ENCODE measurements at places on chromosomes 12 and 14. TPM values are rescaled to one million over a fixed set of nuclear protein-coding genes. Genes with fewer than 3 reads are reported as not detected.

BBOF1 gene
- 2.3 TPM for total RNA-seq

TRIM9 gene
- 0.78 TPM for total RNA-seq

GRCh38 chr12:64057706-64058105 lies 164.4 kb downstream of the KICS2 start:
- DNase-seq = no peak
- no peaks in the 10 kb centered on the region for H3K27me3 ChIP-seq
- no peaks in the 10 kb centered on the region for H3K4me1 ChIP-seq
- H3K27ac ChIP-seq = no peak overlapping the region

GRCh38 chr14:24297190-24297964 lies 2.2 kb downstream of the DHRS1 start:
- peaks cover 13% of the 10 kb centered on the region for H3K4me1 ChIP-seq
- H3K27ac ChIP-seq = no peak overlapping the region
- no peak for DNase-seq
- no peaks in the 10 kb centered on the region for H3K27me3 ChIP-seq
- peaks cover 8% of the 10 kb centered on the region for H3K36me3 ChIP-seq

FAM186B gene
- total RNA-seq = 0.83 TPM

ANKRD13A gene
- total RNA-seq = 29.7 TPM

- peak; percentile 73 for DNase-seq
- no peaks in the 10 kb centered on the region for H3K36me3 ChIP-seq
- no peaks in the 10 kb centered on the region for H3K27me3 ChIP-seq
- no peak overlapping the region for H3K4me3 ChIP-seq
Measured at GRCh38 chr12:49088150-49088931, 6.3 kb downstream of the DHH start.

DNA sequence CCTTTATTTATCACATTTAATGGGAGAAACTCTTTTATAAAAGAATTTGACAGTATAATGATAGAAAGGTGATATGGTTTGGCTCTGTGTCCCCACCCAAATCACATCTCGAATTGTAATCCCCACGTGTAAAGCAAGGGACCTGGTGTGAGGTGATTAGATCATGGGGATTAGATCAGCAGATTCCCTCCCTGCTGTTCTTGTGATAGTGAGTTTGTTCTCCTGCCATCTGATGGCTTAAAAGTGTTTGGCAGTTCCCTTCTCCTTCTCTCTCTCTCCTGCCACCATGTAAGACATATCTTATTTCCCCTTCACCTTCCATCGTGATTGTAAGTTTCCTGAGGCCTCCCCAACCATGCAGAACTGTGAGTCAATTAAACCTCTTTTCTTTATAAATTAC lies 1110.3 kb downstream of the FLRT2 start:
- DNase-seq = no peak
- no peak overlapping the region for H3K4me3 ChIP-seq
- no peaks in the 10 kb centered on the region for H3K36me3 ChIP-seq
- H3K27me3 ChIP-seq = no peaks in the 10 kb centered on the region
- no peak overlapping the region for H3K27ac ChIP-seq
- no peaks in the 10 kb centered on the region for H3K4me1 ChIP-seq

- no peaks in the 10 kb centered on the region for H3K27me3 ChIP-seq
- DNase-seq = peak; percentile 4
- H3K4me1 ChIP-seq = no peaks in the 10 kb centered on the region
Measured at GRCh38 chr14:26401179-26401968, 196.5 kb downstream of the NOVA1 start.

GRCh38 chr12:15323480-15323879 lies 1.2 kb downstream of the PTPRO start:
- no peaks in the 10 kb centered on the region for H3K36me3 ChIP-seq
- H3K27ac ChIP-seq = no peak overlapping the region
- no peak for DNase-seq
- no peak overlapping the region for H3K4me3 ChIP-seq
- H3K4me1 ChIP-seq = no peaks in the 10 kb centered on the region

GRCh38 chr12:122159882-122160281 lies 14.1 kb downstream of the IL31 start:
- no peaks in the 10 kb centered on the region for H3K36me3 ChIP-seq
- no peak overlapping the region for H3K27ac ChIP-seq
- no peaks in the 10 kb centered on the region for H3K4me1 ChIP-seq
- DNase-seq = no peak

TAMALIN gene
- total RNA-seq = 8.0 TPM

TAS2R50 gene
- 0.62 TPM for total RNA-seq

DNA sequence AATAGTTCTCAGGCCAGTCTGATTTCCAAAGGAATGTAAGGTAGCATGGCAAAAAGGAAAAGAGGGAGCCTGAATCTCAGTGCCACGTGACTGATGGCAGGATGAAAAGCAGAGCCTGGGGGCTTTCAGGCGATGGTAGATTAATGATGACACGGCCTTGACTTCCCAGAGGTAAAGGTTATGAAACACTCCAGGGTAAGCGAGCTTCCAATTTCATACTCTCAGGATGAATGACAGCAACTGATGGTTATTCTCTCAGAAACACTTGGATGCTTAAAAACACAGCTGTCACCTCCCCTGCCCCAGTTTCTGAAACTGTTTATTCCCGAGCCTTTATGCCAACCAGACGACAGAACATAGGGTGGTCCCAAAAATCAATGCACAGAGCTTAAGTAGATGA lies 28.8 kb downstream of the GDF11 start:
- no peaks in the 10 kb centered on the region for H3K36me3 ChIP-seq
- no peak for DNase-seq
- no peaks in the 10 kb centered on the region for H3K4me1 ChIP-seq

ERBB3 gene
- 48.7 TPM for total RNA-seq

GRCh38 chr12:13772264-13772663 lies 209.1 kb downstream of the GRIN2B start:
- H3K36me3 ChIP-seq = no peaks in the 10 kb centered on the region
- H3K4me1 ChIP-seq = no peaks in the 10 kb centered on the region
- no peak overlapping the region for H3K27ac ChIP-seq
- no peak overlapping the region for H3K4me3 ChIP-seq

DNA sequence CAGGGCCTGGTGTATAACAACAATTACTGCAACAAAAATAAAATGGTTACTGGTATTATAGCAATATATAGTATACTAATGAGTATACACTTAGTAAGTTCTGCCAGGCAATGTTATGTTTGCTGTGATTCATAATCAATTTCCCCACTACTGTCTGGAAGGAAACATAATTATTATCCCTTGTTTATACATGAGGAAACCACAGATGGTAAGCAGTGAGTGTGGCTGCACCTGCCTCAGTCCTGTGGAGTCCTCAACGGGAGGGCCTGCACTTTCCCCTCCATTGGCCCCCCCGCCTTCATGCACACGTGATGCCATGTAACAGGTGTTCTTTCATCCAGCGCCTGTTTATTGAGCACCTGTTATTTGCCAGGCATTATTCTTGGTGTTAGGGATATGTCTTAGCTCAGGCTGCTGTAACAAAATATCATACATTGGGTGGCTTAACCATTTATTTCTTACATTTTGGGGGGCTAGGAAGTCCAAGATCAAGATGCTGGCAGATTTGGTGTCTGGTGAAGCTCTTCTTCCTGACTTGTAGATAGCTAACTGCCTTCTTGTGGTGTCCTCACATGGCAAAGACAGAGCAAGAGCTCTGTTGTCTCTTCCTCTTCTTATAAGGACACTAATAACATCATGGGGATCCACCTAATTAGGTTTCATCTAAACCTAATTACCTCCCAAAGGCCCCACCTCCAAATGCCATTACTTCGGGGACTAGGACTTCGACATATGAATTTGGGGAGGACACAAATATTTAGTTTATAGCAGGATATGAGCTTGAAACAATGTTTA lies 59.5 kb upstream of the CHGA start:
- H3K4me3 ChIP-seq = no peak overlapping the region
- H3K27ac ChIP-seq = no peak overlapping the region

DACT1 gene
- total RNA-seq = 0.87 TPM

DNA sequence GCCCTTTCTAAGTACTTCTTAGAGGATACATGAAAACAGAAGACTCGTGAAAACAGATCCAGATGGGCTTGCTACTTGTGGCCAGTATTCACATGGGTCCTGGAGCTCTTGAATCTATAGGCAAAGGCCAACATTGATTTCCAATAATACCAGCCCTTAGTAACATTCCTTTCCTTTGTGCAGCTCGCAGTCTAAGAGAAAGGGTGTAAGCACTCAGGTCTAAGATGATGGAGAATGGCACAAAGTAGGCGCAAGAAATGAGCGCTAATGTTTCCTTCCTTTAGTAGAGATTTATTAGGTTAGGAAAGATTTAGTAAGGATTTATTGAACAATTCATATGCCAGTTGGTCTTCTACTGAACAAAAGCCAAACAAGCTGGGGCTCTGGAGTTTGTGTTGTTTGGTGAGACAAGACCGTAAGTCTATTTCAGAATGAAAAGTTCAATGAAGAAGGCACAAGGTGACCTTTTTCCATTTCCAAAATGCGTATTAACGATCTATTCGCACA lies 525 bp downstream of the RNU6-8 start:
- peak overlapping the region; percentile 92 for H3K27ac ChIP-seq
- no peak for DNase-seq
- H3K36me3 ChIP-seq = no peaks in the 10 kb centered on the region
- H3K27me3 ChIP-seq = no peaks in the 10 kb centered on the region

GRCh38 chr14:26132061-26132645 lies 465.7 kb downstream of the NOVA1 start:
- no peak overlapping the region for H3K27ac ChIP-seq
- H3K36me3 ChIP-seq = no peaks in the 10 kb centered on the region
- no peaks in the 10 kb centered on the region for H3K27me3 ChIP-seq
- no peaks in the 10 kb centered on the region for H3K4me1 ChIP-seq

GRCh38 chr14:104891664-104892530 lies 26.8 kb downstream of the CEP170B start:
- DNase-seq = peak; percentile 59
- H3K4me3 ChIP-seq = no peak overlapping the region
- H3K4me1 ChIP-seq = peaks cover 8% of the 10 kb centered on the region
- no peaks in the 10 kb centered on the region for H3K27me3 ChIP-seq
- peaks cover 4% of the 10 kb centered on the region for H3K36me3 ChIP-seq

GRCh38 chr14:105474483-105475268 lies at the start of gene CRIP2:
Gene CRIP2 (plus strand): TSS chr14:105474821. CDS start chr14:105474863, 42 bp downstream.
- no peaks in the 10 kb centered on the region for H3K27me3 ChIP-seq
- DNase-seq = peak; percentile 79
- H3K36me3 ChIP-seq = no peaks in the 10 kb centered on the region
- H3K4me1 ChIP-seq = peaks cover 32% of the 10 kb centered on the region

- no peaks in the 10 kb centered on the region for H3K4me1 ChIP-seq
- H3K27me3 ChIP-seq = no peaks in the 10 kb centered on the region
- no peak for DNase-seq
- H3K27ac ChIP-seq = no peak overlapping the region
- no peak overlapping the region for H3K4me3 ChIP-seq
Measured at GRCh38 chr14:41137741-41138140, 468.9 kb upstream of the LRFN5 start.

ZNF84 gene
- 13.2 TPM for total RNA-seq

SMOC1 gene
- 55.7 TPM for total RNA-seq

- H3K4me1 ChIP-seq = no peaks in the 10 kb centered on the region
- no peak for DNase-seq
- peak overlapping the region; percentile 8 for H3K4me3 ChIP-seq
- no peak overlapping the region for H3K27ac ChIP-seq
- no peaks in the 10 kb centered on the region for H3K36me3 ChIP-seq
Measured at GRCh38 chr12:46153268-46153872, 115.5 kb downstream of the SLC38A1 start.

PRKD1 gene
- total RNA-seq = 4.4 TPM

- no peak overlapping the region for H3K27ac ChIP-seq
- H3K36me3 ChIP-seq = no peaks in the 10 kb centered on the region
- H3K4me1 ChIP-seq = peaks cover 18% of the 10 kb centered on the region
- H3K27me3 ChIP-seq = peaks cover 11% of the 10 kb centered on the region
- no peak for DNase-seq
- no peak overlapping the region for H3K4me3 ChIP-seq
Measured at GRCh38 chr14:105485739-105486162, 935 bp upstream of the CRIP1 start.

PRB2 gene
- total RNA-seq = not detected

SLCO1B3 gene
- not detected for total RNA-seq

GRCh38 chr12:93287149-93287548 lies 90.6 kb upstream of the NUDT4 start:
- no peaks in the 10 kb centered on the region for H3K27me3 ChIP-seq
- no peak for DNase-seq
- no peaks in the 10 kb centered on the region for H3K4me1 ChIP-seq
- no peaks in the 10 kb centered on the region for H3K36me3 ChIP-seq
- H3K27ac ChIP-seq = no peak overlapping the region
- no peak overlapping the region for H3K4me3 ChIP-seq

GRCh38 chr12:28023156-28023887 lies 50.8 kb upstream of the PTHLH start:
- no peak overlapping the region for H3K27ac ChIP-seq
- H3K36me3 ChIP-seq = no peaks in the 10 kb centered on the region
- H3K4me3 ChIP-seq = no peak overlapping the region
- no peaks in the 10 kb centered on the region for H3K27me3 ChIP-seq

SERPINA9 gene
- not detected for total RNA-seq

- H3K27me3 ChIP-seq = no peaks in the 10 kb centered on the region
- H3K4me1 ChIP-seq = no peaks in the 10 kb centered on the region
- no peaks in the 10 kb centered on the region for H3K36me3 ChIP-seq
- no peak overlapping the region for H3K4me3 ChIP-seq
Measured at GRCh38 chr14:83885837-83886293, 1644.1 kb upstream of the FLRT2 start.

- no peaks in the 10 kb centered on the region for H3K36me3 ChIP-seq
- no peak overlapping the region for H3K27ac ChIP-seq
- no peaks in the 10 kb centered on the region for H3K4me1 ChIP-seq
- H3K27me3 ChIP-seq = no peaks in the 10 kb centered on the region
- no peak for DNase-seq
- no peak overlapping the region for H3K4me3 ChIP-seq
Measured at GRCh38 chr12:4203772-4204376, 69.7 kb upstream of the CCND2 start.

GRCh38 chr12:111869671-111870070 lies 27.6 kb downstream of the MAPKAPK5 start:
- H3K4me3 ChIP-seq = no peak overlapping the region
- H3K27ac ChIP-seq = no peak overlapping the region
- H3K27me3 ChIP-seq = no peaks in the 10 kb centered on the region

- DNase-seq = no peak
- H3K27ac ChIP-seq = no peak overlapping the region
- H3K27me3 ChIP-seq = no peaks in the 10 kb centered on the region
- no peak overlapping the region for H3K4me3 ChIP-seq
Measured at GRCh38 chr14:32468955-32469354, 139.9 kb downstream of the AKAP6 start.

DNA sequence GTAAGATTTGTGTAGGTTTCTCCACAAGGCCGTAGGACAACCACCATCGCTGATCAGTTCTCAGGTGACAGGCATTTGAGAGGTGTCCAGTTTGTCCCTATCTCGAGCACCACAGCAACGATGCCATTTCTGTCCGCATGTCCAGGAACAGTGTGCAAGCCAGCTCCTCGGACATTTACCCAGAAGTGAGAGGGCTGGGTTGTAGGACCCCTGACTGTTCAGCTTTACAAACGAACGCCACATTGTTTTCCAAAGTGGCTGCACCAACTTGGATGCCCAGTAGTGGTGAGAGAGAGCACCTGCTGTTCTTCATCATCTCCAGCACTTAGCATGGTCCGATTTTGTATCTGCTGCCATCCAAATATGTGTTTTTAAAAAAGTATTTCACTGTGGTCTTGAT lies 38.6 kb downstream of the CYP46A1 start:
- no peaks in the 10 kb centered on the region for H3K4me1 ChIP-seq
- H3K27me3 ChIP-seq = no peaks in the 10 kb centered on the region
- no peak overlapping the region for H3K27ac ChIP-seq

RBP5 gene
- total RNA-seq = 2.0 TPM

- H3K27me3 ChIP-seq = no peaks in the 10 kb centered on the region
- no peak for DNase-seq
- H3K4me3 ChIP-seq = no peak overlapping the region
- H3K36me3 ChIP-seq = no peaks in the 10 kb centered on the region
- H3K27ac ChIP-seq = no peak overlapping the region
Measured at GRCh38 chr14:51210594-51210993, 29.5 kb upstream of the TMX1 start.

All from pancreas (tissue), 10 donors.